ENCODE measurements at places on chromosomes 12 and 14.
A peak's percentile ranks its signal among the peaks of the same experiment; 100 is the strongest.

DNA sequence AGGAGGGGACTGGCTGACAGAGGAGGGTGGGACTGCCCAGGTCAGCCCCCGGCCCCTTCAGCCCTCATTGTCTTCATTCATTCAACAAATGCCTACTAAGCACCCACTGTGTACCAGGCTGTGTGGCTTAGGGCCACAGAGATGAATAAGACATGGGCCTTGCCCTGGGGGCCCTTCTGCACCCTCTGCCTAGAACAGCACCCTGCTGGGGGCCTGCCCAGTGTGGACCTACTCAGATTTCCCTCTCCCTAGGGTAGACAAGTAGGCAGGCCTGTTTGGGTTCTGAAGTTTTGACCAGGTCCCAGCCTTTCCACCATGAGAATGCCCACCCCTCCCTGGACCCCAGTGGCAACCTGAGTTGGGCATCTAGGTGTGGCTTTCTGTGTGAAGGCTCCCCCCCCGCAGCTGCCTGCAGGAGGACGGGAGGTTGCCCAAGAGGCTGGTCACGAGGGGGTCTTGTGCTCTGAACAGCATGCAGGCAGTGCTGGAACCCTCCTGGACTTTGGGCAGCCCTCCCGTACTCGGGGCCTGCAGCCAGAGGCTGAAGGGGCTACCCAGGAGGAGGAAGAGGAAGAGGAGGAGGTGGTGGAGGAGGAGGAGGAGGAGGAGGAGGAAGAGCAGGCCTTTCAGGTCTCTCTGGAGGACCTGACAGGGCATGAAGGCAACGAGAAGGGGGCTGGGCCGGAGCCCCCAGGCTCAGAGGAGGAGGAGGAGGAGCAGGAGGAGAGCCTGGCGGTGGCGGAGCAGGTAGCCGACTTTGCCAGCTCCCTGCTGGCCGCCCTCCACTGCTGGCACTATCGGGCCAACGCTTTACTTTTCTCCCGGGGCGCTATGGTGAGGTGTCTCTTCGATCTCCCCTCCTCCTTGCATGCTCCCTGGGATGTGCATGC, 33.4 kb downstream of the PLEKHG3 start:
- peak; percentile 14 for DNase-seq

DNA sequence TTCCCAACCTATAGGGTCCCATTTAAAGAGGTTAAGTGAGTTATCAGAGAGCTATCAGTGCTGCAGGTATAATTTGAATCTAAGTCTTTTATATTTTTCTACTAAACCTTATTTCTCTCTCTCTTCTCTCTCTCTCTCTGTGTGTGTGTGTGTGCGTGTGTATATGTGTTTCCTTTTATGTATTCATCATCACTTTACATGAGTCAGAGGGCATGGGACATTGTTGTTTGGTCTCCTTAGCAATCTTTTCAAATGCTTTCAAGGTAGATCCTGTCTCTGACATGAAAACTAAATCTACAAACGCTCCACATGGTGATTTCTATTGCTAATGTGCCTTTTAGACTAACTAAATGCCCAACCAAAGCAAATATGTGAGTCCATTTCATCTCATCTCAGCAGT, 459.7 kb downstream of the BTG1 start:
- no peak for DNase-seq

GRCh38 chr14:69693145-69693544, 73.8 kb upstream of the SRSF5 start:
- no peak for DNase-seq

GRCh38 chr14:35296545-35296944, 4.4 kb downstream of the PSMA6 start:
- no peak for DNase-seq

- DNase-seq = no peak
Measured at GRCh38 chr14:66752109-66752508, 244.2 kb downstream of the GPHN start.

- no peak for DNase-seq
Measured at GRCh38 chr12:18461758-18462157, 200.4 kb downstream of the PIK3C2G start.

- no peak for DNase-seq
Measured at GRCh38 chr14:64706593-64707193, 2.5 kb downstream of the PLEKHG3 start.

Data from left cardiac atrium (tissue), 4 donors.